ENCODE measurements at places on chromosomes 16 and 17.

GRCh38 chr17:32298298-32298697 lies 32.7 kb downstream of the RHBDL3 start:
- DNase-seq = no peak

- DNase-seq = no peak
Observed at GRCh38 chr17:42803074-42803883, 4.6 kb downstream of the CNTD1 start.

GRCh38 chr17:79132271-79133064 lies 57.8 kb downstream of the ENGASE start:
- no peak for DNase-seq

DNA sequence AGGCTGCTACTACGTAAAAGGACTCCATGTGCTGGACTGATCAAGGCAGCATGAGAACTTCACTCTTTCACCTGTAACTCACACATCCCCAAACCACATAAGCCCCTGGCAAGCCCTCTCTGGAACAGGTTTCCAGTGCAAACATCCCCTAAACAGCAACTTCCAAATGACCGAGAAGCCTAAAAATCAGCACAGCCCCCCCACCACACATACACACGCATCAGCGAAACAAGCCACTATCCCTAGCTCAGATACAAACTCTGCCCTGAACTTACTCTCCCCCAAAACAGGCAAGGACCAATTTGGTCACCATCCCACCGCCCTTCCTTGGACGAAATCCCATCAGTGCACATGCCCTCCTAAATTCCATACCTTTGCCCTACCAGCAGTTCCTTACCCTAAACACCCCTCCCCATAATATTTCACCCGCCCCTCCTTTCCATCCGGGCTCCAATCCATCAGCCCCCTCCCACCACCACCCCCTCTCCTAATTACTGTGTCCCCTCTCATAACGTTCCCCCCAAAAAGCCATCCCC lies 735 bp downstream of the LSM12 start:
- DNase-seq = peak; percentile 19

DNA sequence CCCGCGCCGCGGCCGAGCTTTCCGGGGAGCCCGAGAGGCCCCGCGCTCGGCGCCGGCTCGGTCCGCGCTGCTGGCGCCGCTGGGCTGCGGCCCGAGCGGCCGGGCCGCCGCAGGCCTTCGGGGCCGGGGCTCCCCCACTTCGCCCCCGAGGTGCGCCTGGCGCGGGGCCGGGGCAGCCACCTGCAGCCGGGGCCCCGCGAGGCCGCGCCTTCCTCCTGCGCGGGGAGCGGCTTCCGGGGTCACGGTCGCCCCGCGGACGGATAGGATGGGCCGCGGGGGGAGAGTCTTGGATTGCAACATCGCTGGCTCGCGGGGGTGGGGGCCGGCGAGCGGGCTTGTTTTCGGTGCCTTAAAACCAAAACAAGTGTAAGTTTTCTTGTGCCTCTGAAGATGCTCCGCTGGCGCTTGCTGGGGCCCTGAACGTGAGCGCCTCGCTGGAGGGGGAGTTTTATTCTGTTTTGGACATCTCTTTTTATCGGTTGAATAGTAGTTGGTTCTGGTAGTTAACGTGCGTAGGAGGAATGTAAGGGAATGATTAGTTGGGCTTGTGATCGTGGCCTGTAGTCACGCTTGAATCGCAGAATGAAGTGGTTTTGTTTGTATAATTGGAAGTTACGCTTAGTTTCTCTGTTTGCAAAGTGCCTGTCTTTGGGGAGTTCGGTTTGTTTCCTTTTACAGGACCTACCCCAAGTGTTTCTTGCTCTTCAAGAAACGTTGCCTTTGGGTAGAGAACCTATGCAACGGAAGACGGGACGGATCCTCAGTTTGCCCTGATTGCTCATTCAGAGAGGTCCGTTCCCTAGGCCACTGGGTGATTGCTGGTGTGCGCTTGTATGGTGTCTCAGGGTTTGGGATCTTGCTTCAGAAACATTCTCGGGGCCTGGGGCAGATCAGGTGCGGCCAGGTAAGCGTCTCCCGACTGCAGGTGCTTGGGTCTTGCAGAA lies 724 bp downstream of the UBE2I start:
- peak; percentile 68 for DNase-seq

DNA sequence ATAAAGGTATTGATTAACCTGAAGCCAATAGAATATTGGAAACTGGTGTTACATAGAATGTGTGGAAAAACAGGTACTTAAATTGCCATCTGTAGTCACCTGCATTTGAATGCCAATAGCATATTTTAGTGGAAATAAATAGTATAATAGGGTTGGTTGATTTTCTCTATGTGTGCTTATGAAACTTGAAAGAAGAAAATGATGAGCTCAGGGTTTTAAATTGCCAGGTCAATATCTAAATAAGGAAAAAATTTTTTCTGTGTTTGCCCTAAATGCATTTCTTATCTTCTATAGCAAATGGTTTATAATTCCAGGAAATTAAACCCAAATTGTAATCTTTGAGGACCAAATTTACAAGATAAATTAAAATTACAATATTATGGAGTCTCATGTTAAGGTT lies 626.6 kb downstream of the CDH8 start:
- no peak for DNase-seq

DNA sequence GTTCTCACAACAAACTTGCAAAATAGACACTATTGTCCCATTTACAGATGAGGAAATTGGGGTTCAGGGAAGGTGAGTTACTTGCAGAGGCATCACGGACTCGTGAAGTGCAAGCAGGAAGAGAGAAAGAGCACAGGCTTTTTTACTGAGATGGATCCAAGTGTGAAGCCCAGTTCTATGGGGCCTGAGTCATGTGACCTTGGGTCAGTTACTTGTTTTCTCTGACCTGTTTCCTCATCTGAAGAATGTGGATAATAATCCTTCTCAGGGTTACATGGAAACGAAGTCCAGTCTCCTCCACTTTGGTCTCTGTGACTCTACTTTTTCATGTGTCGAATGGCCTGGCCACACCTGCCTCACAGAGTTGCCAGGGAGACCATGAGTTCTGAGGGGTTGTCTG lies 134.4 kb downstream of the SPACA3 start:
- DNase-seq = no peak

- no peak for DNase-seq
Observed at GRCh38 chr16:68257251-68257905, 6.9 kb upstream of the SLC7A6 start.

All from CD4-positive, alpha-beta T cell treated with Interleukin-21 for 1 hour (primary cell).